ENCODE measurements at places on chromosomes 7 and 10. TPM values are rescaled to one million over a fixed set of nuclear protein-coding genes. Genes with fewer than 3 reads are reported as not detected.

DNA sequence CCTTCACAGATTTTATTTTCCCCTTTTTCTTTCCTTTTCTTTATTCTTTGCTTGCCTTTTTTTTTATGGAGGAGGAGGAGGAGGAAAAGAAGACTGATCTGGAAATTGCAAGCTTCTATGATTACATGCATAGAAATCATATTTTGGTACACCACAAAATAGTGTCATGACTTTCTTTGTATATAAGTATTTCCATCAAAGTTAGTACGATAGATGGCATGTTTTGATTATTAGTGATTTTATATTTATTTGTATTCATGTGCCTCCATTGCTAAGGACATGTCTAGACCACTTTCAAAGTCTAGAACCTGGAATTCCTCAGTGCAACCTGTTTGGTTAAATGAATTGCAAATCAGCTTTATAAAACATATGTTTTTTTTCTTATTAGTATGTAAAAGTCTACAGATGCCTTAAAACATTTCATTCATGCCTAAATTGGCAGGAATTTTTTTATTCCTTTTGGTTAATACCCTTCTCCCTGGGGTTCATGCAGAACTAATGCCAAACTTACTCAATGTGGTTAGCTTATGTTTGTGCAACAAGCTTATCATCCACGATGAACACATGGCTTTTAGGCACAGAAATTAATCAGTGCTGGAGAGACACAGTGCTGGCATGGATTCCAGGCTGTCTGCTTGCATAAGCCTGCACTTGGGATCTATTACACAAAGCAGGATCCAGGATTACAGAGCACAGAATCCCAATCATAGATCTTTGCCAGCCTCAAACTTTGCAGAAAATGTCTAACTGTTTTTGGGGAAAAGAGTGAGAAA, 213.1 kb downstream of the CHRM2 start:
- no peak for DNase-seq

DNA sequence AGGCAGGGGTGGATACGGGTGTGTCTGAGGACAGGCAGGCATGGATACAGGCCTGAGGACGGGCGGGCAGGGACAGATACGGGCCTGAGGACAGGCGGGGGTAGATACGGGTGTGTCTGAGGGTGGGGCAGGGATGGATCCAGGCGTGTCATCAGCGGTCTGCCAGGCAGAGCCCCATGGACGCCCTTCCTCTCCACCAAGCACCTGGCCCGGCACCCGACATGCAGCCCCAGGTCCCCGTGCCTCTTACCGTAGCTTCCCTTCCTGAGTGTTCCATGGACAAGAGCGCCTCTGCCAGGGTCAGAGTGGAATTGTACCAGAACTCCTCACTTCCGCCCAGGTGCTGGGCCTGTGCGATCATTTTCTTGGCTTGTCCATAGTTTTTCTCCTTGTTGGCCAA, 74.6 kb upstream of the NKX6-2 start:
- DNase-seq: no peak

TSPAN13 gene
- 0.66 TPM for total RNA-seq

GRCh38 chr7:106369816-106370215, 85.0 kb upstream of the NAMPT start:
- no peak for DNase-seq

TMEM273 gene
- total RNA-seq: 60.2 TPM

DNA sequence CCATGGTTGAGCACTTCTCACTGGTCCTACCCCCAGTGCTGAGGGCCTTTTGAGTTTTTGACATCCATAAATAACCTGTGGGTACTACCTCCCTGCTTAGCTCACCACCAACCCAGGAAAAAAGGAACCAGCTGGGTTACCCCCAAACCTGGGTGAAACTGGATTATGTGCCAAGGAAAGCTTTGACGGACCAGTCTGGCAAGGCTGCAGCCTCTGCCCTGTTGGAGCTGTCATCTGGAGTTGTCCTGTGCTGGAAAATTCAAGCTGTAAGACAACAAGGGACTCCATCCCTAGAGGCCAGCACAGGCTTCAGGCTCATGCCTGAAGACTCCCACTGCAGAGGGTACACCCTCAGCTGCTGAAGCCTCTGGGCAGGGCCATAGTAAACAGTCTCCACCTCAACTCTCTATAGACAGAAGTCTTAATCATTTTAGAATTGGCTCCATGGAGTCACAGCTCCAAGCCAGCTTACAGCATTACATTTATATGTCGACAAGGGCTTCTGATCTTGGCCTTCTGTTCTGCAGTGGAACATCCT, 115.5 kb upstream of the AFAP1L2 start:
- DNase-seq: no peak

GRCh38 chr7:135898226-135898625, 78.9 kb downstream of the MTPN start:
- DNase-seq: no peak

DPYSL4 gene
- total RNA-seq: 3.3 TPM

LRRTM3 gene
- total RNA-seq: not detected

DNA sequence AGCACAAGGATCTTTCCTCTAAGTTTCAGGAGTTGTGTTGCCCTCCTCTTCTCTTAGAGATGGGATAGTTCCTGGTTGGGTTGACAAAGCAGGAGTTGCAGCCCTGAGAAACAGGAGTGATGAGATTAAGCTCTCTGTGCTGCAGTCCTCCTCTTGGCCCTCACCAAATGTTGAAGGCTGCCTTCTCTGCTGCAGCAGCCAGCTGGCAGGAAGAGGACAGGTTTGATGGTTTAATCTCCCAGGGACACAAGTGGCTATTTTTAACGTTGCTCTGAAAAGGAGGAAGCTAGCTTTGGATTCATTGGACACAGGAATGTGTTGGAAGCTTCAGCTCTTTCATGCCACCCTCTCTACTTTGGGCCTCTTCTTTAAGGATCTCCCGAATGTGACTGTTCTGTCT, 9.4 kb downstream of the STRIP2 start:
- no peak for DNase-seq

DNA sequence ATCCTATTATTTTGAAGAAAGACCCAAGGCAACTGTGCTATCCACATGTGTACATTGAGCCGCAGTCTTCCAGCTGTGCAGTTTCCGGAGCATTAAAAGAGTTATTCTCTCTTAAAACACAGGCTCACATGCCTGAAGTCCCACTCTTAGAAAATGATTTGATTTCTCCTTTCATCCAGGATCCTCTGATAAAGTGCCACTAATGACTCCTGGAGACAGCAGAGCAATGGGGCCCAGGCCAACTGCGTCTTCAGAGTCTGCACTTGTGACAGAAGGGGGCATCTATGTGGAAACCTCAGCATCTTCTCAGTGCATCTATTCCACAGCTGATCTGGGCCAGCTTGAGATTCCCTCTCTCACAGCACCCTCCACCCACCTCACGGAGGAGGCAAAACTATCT, 482.1 kb upstream of the AKR1E2 start:
- no peak for DNase-seq

C7orf57 gene
- total RNA-seq: 0.92 TPM

Measured in CD8-positive, alpha-beta memory T cell (primary cell).